Calu3 (cell line): ENCODE measurements at places on chromosomes 2 and 18. TPM values are rescaled to one million over a fixed set of nuclear protein-coding genes. Genes with fewer than 3 reads are reported as not detected.

DNA sequence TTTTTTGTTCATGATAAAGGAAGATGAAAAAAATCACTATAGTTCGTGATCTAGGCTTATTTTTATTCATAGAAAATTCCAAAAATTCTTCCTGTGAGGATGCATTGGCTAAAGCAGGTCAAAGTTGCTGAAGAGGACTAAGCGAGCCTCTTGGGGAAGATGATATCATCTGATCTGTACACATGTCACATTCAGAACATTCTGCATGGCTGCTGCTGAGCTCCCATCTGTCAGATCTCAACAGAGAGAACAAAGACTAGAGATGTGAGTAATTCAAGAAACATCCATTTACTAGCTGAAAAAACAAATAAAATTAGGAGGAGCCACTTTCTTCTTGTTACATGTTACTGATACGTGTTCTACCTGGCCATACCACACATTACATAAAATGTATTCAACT lies 518.6 kb upstream of the FSIP2 start:
- no peak for DNase-seq

DNA sequence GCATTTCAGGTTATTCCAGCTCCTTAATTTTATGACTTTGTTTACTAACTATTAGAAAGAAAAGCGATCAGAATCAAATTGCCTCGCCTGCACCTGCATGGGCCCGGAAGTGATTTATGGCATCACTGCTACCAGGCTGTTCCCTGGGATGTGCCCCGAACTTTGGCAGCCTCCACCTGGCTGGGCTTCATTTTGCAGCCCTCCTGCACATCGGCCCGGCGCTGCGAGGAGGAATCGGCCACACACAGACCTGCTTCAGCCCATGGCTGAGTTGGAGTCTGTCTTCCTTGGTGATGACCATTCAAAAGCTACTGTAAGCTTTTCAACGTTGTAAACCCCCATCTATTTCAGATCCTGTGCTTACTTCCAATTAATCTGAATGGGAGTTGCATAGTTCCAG lies 638.0 kb downstream of the RNF144A start:
- no peak for DNase-seq

Gene RAD51AP2
- not detected in 2 replicates for total RNA-seq

DNA sequence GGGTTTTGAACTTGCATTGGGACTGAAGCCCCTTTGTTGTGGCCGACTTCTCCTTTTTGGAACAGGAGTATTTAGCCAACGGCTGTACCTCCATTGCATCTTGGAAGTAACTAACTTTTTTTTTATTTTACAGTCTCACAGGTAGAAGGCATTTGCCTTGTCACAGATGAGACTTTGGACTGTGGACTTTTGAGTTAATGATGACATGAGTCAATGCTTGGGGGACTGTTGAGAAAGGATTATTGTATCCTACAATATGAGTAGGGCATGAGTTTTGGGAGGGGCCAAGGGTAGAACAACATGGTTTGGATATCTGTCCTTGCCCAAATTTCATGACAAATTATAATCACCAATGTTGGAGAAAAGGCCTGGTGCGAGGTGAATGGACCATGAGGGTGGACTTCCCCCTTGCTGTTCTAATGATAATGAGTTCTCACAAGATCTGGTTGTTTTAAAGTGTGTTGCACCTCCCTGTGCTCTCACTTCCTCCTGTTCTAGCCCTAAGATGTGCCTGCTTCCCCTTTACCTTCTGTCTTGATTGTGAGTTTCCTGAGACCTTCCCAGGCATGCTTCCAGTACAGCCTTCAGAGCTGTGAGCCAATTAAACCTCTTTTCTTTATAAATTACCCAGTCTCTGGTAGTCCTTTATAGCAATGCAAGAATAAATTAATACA lies 1269.4 kb upstream of the CHAC2 start:
- no peak for DNase-seq

DNA sequence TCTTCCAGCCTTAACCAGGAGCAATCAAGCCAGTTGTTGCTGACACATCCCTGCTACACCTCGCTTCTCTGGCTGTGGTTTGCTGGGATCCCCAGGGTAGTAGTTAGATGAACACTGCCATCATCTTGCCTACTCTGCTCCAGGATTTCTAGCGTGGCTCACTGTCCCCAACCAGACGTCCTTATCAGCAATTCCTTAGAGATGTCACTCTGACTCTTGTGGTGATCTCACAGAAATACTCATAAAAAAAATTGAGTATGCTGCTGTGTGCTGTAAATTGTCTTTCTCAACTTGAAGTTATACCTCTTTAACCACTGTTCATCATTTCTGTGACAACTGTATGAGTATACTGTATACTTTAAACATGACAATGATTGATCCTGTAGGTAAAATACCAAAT lies 63.2 kb downstream of the PLCL1 start:
- DNase-seq, result no peak

Gene EIF2AK2
- 91.2 and 121 TPM in 2 replicates for total RNA-seq

DNA sequence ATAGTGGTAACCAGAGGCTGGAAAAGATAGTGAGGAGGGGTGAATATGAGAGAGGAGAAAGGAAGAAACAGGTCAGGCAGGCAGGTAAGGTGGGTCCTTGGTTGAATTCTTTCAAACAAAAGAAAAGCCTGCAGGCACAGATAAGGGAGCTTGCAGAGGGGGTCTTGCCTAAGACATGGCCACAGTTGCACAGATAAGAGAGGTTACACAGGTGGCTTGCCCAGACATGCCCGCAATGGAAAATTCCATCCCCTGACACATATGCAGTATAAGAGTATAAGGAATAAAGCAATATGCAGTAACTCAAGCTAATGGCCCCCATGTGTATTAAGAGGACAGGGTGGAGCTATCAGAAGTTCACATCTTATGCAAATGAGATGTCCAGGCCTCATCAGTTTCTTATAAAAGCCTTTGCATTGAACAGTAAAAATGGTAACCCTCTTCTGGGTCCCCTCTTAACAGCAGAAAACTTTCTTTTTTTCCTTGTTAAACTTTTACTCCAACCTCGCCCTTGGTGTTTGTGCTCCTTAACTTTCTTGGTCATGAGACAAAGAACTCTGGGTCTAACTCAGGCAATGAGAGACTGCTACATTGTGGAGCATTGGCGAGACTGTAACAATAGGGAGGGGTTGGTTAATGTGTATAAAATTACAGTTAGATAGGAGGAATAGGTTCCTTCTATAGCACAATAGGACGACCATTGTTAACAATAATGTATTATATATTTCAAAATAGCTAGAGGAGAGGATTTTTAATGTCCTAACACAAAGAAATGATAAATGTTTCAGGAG lies 764.6 kb downstream of the TSN start:
- no peak for DNase-seq

Gene ZNF142
- 42.8 and 43.3 TPM in 2 replicates for total RNA-seq

GRCh38 chr18:8854962-8855361 lies 149.6 kb downstream of the MTCL1 start:
- DNase-seq, result no peak

GRCh38 chr2:220114443-220114842 lies 487.0 kb downstream of the SLC4A3 start:
- no peak for DNase-seq

- DNase-seq, result peak; percentile 39
Measured at GRCh38 chr2:120729406-120730399, 6.0 kb upstream of the GLI2 start.

DNA sequence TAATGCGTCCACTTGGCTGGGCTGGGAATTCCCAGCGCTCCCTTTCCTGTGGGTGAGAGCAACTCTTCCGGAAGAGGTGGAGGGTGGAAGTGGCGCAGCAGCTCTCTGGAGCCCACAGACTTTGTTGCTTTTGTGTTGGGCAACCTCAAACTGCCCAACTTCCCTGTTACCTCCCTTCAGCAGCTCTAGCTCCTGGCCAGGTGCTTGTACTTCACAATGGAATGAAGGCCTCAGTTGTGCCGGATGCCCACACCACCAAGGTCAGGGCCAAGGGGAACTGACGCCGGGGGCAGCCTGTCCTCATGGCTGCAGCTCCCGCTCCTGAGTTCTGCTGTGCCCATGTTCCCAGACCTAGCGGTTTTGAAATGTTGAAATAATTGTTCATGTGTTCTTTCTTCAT lies 322.9 kb downstream of the GALR1 start:
- no peak for DNase-seq

DNA sequence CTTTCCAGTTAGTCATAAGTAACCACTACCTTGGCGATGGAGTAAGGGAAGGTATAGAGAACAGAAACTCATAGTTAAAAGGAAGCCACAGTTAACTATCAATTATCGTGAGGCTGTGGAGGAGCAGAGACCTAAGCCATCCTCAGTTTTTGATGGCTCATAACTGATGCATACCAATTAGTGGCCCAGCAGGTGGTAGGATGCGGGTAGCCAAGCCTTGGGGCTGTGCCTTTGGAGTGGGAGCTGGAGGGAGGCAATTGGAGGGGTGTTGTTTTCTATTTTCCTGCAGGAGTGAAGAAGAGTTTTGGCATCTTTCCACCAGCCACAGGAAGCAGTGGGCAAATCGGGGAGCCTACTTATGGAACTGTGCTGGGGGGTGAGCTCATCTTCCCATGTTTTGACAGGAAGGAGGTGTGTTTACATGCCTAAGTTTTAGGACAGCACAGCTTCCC lies 194.8 kb downstream of the TPGS2 start:
- DNase-seq, result no peak

DNA sequence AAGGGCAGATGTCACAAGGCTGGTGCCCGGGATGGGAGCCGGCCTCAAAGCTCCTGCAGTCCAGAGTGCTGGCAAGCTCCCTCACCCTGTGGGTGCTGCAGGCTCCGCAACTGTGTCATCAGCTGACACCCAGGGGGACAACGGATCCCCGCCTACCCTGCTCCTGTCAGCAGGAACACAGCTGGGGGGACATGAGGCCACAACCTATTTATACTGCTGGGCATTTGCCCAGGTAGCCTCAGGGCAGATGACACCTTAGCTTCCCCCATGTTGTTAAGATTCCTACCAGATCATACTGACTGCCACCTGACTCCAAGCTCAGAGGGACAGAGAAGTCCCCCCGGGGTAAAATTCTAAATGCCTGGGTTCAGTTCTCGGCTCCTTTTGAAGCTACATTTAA lies 1.2 kb downstream of the ANKRD23 start:
- DNase-seq, result no peak

Gene MAP2
- 9.5 and 11.2 TPM in 2 replicates for total RNA-seq

GRCh38 chr2:236775511-236775910 lies 205.9 kb downstream of the ACKR3 start:
- DNase-seq, result no peak
